ENCODE measurements at places on chromosomes 16 and 17. TPM values are rescaled to one million over a fixed set of nuclear protein-coding genes. Genes with fewer than 3 reads are reported as not detected.

KIF19 gene
- total RNA-seq: 5.1 TPM

DNA sequence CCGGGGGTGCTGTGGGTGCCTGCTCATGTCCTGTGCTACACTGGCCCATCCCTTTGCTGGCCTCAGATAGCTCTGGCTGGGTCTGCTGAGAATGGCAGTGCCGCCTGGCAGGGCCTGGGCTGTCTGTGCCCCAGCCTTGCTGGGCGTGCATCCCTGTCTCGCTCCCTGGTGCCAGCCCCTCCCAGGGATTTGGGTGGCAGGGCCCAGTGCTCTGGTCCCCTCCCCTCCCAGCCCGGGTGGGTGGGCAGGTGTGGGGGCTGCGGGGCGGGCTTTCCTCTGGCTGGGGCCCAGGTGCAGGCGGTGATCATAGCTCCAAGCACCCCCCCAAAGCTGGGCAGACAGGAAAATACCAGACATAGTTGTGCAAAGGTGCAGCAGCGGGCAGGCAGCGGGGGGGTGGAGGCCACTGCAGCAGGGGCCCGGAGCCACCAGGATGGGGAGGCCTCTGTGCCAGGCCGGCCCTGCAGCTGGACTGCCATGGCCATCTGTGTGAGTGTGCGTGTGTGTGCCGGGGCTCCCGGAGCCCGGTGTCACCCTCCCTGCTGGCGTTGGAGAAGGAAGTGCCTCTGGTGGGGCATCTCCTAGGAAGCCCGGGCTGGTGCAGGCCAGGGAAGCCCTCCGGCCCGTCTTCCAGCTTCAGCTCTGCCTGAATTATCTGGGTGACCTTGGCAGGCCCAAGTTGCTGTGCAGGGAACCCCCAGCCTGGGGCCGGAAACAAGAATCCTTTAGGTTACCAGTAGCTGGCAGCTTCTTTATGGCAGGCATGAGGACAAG is 7.4 kb downstream of the GLIS2 start:
- DNase-seq: peak; percentile 76

DNA sequence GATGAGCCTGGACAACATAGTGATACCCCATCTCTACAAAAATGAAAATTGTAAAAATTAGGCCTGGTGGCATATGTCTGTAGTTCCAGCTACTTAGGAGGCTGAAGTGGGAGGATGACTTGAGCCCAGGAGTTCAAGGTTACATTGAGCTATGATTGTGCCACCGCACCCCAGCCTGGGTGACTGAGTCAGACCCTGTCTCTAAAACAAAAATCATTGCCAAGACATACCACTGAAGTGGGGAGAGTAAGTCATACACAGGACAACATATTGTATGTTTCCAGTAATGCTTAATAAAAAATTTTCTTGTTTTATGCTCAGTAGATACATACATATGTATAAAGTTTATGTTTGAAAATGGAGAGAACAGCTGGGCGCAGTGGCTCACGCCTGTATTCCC is 39.2 kb downstream of the NDE1 start:
- DNase-seq: no peak

GRCh38 chr17:40820228-40820838 is 2.1 kb downstream of the KRT10 start:
- no peak for DNase-seq

GRCh38 chr17:54795046-54795445 is 105.6 kb upstream of the TOM1L1 start:
- DNase-seq: no peak

ZNF19 gene
- total RNA-seq: 3.3 TPM

GRCh38 chr17:70912716-70913485 is 743.6 kb downstream of the KCNJ2 start:
- no peak for DNase-seq

CEMP1 gene
- not detected for total RNA-seq

- no peak for DNase-seq
Measured at GRCh38 chr16:81578636-81579413, 134.2 kb downstream of the CMIP start.

ARHGDIG gene
- not detected for total RNA-seq

C17orf58 gene
- total RNA-seq: 5.2 TPM

GRCh38 chr17:38702166-38702915 is 2.7 kb upstream of the MLLT6 start:
- DNase-seq: peak; percentile 92

DNA sequence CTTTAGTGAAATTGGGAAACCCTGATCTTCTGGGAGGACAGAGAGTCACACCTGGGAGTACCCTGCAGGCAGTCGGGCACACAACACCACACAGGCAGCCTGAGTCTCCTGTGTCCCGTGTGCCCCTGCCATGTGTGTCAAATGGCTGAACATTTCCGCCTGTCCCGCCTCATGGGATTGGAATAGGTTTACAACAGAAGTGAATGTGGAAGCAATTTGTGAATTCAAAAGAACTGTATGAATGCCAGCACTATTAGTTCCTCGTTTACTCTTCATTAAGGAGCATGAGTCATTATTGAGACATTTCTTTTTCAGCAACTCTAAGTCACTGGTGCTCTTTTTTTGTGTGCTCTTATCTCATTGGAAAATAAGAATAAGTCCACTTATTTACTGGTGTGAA is 226.5 kb downstream of the PMP22 start:
- no peak for DNase-seq

GRCh38 chr17:48994549-48995303 is 2.5 kb upstream of the IGF2BP1 start:
- no peak for DNase-seq

GRCh38 chr16:78505544-78506366 is 406.3 kb downstream of the WWOX start:
- DNase-seq: peak; percentile 84

DNA sequence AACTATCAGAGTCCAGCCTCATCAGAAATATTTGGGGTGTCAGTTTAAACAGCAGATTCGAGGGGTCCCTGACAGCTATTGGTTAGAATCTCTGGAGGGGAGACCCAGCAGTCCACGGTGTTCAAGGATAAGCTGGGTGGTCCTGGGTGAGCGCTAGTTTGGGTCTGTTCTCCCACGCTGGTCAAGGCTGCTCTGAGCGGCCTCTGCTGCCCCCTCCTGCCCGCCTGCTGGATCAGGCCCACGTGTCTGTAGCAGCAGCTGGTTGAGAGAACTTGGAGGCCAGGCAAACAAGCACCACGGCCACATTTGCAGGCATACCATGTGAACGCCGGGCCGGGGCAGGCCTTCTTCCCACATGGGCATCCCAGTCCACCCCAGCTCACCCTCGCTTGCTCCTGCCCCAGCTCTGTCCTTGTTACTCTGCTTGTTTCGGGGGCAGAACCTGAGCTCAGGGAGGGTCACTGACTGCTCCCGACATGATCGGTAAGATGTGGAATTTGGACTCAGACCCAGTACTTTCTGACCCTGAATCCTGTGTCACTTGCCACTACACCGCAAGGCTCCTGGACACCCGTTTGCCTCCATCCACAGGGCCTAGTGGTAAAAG is 7.4 kb downstream of the FOXF1 start:
- peak; percentile 85 for DNase-seq

GRCh38 chr16:15636392-15636873 is 6.5 kb downstream of the MARF1 start:
- no peak for DNase-seq

- DNase-seq: no peak
Measured at GRCh38 chr17:77441130-77441920, 300.6 kb downstream of the SEC14L1 start.

DNA sequence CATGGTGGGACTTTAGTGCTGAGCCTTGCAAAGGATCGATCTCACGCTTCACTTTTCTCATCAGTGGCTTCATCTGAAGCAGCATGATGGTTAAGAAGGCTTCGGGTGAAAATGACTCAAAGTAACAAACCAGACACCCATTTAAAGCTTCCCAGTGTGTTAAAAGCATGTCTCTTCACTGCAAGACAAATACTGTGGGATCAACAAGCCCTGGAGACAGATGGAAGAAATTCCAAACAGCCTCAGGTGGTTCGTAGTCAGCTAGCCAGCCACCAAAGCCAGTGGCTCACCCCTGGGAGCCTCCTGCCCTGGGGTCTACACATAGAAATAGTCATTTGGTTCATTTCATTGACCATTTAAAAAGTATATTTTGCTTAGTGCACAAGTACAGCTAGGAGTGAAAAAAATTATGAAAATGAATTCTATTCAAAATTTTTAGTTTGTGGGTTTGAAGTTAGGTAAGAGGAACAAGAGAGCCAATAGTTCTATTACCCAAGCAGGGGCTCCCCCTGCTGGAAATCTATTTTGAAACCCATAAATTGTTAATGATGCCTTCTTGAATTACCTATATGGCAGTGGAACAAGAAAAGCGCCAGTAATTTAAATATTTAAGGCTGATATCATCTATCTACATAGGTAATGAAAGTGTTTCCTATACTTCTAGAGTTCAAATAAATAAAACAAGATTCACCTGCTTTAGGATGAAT is 51.6 kb downstream of the PMP22 start:
- DNase-seq: no peak

DNA sequence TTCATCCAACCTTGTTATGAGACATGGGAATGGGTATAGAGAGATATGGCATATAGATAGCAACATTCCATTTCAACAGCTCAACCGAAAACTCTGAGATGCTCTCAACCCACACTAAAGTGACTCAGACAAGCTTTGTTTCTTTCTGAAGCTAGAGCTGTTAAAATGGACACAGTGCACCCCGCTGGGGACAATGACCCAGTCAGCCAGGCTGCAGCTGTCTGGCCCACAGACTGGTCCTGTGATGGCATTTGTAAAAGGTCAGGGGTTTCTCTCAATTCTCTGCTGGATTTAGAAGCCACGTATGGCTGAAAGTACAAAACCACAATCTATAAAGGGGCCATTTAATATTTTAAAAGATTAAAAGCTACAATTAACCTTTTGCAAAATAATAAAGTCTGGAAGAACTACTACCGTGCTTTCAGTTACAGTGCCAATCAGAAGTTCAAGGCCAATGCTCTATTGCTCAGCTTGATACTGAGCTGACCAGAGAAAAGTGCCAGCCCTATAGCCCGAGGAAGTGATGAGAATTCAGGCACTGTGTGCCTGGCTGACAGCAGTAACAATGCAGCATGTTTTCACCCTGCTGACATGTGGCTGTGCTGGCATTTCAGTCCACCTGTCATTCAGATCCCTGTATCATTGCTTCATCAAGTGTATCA is 60.2 kb downstream of the TEX2 start:
- DNase-seq: no peak

PRKCB gene
- 16.7 TPM for total RNA-seq

- no peak for DNase-seq
Measured at GRCh38 chr17:13931800-13932460, 137.4 kb upstream of the COX10 start.

DNA sequence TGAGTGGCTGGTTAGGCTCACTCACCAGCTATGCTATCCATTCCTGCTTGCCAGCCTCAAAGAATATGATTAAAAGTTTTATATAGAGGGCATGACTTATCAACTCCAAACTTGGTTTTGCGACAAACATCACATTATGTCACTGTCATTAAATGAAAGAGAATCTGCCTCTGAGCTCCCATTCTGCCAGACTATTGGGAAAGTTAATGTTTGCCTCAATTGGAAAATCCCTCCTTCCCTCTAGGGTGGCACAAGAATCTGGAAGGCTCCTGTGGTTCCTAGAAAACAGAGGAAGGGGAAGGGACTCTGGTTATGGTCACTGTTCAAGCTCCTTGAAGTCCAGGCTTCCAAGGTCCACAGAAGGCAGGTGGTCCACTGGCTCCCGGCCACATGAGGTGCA is 50.5 kb upstream of the TEX2 start:
- DNase-seq: no peak

DNA sequence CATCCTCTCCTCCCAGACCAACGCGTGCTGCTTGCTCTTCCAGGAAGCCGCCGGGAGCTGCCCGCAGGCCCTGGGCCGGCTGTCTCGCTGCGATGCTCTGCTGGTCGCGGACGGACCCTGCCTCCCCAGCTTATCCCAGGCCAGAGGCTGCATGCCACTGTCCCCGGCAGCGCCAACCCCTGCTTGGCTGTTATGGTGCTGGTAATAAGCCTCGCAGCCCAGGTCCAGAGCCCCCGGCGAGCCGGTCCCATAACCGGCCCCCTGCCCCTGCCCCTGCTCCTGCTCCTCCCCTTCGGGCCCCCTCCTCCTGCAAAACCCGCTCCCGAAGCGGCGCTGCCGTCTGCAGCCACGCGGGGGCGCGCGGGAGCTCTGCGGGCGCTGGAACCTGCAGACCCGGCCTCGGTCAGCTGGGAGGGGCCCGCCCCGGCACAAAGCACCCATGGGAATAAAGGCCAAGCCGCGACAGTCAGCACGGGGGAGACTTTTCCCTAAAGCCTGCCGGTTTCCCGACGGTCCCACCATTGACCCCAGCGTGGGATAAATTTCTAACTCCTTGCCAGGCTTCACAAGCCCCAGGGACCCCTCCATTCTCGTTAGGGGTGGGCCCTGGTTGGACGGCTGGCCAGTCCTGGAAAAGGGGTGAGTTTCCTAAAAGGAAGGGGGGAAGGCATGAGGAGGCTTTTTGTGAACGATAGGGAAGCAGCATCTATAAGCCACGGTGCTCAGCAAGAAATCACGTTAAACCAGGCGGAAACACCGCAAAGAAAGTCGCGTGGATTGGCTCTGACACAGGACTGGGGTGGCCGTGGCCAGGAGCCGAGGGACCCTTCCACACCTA is 11.2 kb downstream of the ENPP7 start:
- peak; percentile 78 for DNase-seq

DNA sequence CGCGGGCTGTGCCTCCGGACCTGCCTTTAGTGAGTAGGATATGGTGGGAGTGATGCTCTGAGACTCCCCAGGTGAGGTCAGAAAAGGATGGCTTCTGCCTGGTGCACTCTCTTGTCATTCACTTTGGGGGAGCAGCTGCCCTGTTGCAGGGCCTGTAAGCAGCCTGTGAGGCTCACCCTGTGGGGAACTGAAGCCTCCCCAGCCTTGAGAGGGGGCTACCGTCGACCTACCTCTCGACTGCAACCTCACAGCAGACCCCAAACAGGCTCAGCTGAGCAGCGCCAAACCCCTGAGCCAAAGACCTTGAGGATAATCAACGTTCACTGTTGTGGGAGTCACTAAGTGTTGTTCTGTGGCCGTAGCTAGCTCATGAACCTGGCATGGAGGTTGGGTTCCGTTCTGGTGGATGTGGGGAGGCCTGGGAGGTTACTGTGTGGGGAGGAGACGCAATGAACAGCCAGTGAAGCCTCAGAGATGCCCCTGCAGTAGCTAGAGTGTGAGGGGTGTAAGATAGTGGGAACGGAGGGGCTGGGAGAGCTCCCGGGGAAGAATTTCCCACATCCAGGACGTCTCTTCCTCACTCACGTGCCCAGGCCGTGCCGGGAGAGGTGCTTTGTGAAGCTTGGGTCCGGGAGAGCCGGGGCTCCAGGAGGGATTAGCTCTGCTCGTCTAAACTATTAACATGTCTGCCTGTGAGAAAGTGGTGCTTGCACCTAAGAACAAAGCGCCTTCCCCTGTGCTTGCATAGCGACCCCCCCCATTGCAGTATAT is 38.8 kb downstream of the METRNL start:
- DNase-seq: peak; percentile 64

DNA sequence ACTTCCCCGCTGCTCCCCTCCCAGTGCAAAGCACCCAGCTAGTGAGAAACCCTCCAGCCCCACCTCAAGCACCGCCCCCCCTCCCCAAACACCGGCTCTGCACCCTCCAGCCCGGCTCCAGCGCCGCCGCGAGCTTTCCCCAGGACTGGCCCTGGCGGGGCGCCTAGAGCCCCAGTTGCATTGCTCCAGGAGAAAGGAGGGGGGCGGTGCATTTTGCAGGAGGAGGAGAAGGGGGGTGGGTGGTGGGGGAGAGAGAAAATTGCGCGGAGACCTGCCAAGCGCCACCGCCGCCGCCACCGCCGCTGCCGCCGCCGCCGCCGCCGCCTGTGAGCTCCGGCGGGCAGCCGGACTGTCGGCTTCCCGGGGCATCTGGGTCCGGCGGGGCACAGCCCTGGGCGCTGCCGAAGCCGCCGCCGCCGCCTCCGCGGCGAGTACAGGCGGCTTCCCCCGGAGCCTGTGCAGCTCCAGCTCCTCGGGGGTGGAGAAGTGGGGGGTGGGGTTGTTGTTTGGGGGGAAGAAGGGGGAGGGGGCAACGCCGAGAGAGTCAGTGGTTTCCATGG is 333 bp upstream of the NOG start:
- peak; percentile 58 for DNase-seq

TBC1D3E gene
- not detected for total RNA-seq
